Retina (tissue), 1 donor: ENCODE measurements at places on chromosomes 11 and 22.

GRCh38 chr22:19643448-19644313, 70.6 kb upstream of the SEPTIN5 start:
- no peak for DNase-seq

- no peak for DNase-seq
These were observed 118.4 kb downstream of the TEAD1 start for GRCh38 chr11:12792590-12792989.

GRCh38 chr11:123122341-123122740, 60.4 kb upstream of the HSPA8 start:
- DNase-seq: no peak

DNA sequence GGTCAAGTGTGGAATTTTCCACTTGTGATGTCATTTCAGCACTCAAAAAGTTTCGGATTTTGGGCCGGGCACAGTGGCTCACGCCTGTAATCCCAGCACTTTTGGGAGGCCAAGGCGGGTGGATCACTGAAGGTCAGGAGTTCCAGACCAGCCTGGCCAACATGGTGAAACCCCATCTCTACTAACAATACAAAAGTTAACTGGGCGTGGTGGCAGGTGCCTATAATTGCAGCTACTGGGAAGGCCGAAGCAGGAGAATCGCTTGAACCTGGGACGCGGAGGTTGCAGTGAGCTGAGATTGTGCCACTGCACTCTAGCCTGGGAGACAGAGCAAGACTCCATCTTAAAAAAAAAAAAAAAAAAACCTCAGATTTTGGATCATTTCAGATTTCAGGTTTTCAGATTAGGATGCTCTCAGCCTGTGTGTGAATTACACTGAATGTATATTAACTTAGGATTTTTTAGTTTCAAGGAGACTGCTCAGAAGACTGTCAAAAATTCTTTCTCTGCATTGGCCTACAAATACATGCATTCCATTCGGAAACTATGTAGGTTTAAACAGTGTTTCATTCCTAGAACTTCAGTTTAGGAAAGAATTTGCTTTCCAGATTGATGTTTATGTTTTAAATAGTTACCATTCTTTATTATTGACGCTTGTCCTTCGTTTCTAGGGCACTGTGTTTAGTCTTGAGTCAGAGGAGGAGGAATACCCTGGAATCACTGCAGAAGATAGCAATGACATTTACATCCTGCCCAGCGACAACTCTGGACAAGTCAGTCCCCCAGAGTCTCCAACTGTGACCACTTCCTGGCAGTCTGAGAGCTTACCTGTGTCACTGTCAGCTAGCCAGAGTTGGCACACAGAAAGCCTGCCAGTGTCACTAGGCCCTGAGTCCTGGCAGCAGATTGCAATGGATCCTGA, 48.0 kb downstream of the BID start:
- no peak for DNase-seq

DNA sequence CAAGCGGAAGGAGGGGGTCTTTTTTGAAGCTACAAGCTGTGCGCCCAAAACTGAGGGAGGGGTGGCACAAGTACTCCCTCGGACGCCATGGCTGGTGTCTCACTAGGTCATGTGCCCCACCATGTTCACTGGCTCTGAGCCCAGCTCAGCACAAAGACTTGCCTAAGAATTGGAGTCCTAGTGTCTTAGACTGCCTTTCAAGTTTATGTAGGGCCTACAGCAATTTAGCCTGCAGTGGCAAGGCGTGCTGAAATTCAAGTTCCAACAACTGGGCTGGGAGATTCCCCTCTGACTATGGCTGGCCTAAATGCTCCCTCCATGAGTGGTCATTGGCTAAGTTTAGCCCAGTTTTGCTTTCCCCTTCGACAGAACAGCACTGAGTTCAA, 27.3 kb downstream of the FCHSD2 start:
- no peak for DNase-seq

DNA sequence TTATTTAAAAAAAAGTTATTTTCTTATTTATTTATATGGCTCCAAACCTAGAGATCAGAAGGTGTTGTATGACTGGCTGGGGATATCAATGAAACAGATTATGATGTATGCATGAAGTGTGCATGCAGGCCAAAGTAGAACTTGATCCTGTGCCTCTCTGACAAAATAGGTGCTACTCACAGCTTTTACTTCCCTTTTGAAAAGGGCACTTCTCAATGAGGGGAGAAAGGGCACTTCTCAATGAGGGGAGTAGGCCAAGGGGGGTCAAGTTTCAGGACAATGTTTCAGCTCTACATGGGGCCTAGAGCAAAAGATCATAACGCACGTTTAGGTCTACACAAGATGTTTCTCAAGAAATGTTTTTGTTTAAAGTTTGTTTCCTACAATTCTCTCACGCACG, 397.5 kb downstream of the ETS1 start:
- no peak for DNase-seq
